ENCODE measurements at places on chromosomes 3 and 15.

DNA sequence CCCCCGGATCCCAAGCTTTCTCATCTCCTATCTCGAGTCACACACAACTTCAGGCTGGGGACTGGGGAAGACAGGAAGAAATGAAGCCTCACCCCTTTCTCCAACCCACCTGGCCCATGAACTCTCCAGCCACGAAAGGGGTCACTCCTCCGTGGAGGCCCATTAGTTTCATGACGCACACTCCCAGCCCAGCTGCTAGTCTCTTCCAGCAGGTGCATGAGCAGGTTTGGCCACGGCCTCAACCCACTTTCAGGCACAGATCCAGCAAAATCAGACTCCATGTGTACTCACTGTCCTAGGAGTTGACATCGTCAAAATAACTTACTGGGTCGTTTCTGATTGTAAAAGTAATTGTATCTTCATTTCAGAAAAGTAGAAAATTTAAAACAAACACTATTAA lies 76.6 kb downstream of the C3orf70 start:
- no peak for DNase-seq

GRCh38 chr3:15578289-15578867 lies 23.0 kb downstream of the HACL1 start:
- DNase-seq, result no peak

DNA sequence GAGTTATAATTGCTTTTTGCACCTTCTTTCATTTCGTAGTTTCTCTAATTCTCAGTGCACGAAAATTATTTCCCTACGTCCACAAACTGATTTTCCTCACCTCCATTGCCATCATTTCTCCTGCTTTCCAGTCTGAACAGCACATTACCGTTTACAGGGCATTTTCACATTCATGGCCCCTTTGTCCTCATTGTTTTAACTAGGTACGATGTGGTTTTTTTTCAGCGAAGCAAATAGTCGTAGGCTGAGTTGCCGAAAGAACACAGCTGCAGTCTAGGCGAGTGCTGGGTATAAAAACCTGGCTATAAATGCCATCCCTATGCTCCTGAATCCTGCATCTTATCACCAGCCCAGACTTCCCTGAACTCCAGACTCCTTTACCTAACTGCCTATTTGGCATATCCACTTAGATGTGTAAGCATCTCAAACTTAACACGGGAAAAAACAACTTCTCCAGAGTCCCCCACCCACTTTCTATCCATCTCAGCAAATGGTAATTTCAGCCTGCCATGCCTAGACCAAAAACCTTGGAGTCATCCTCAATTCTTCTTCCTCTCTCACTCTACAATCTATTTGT lies 691 bp upstream of the FSIP1 start:
- no peak for DNase-seq

- DNase-seq, result no peak
Measured at GRCh38 chr15:27675571-27675970, 423.5 kb downstream of the OCA2 start.

DNA sequence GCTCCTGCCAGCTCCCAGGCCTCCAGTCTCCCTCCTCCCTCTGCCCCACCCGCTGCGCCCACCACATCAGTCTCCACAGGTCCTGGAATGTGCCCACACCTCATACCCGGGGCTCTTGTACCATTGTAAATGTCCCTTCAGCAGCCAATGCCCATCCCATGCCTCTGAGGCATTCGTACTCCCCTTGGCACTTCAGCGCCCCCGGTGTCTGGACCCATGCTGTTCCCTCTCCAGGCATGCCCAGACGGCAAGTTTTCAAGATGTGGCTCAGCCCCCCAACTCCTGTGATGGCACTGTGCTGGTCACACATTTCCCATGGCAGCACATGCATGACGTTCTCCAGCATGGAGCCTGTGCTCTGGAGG lies 13.3 kb downstream of the PLXND1 start:
- no peak for DNase-seq

DNA sequence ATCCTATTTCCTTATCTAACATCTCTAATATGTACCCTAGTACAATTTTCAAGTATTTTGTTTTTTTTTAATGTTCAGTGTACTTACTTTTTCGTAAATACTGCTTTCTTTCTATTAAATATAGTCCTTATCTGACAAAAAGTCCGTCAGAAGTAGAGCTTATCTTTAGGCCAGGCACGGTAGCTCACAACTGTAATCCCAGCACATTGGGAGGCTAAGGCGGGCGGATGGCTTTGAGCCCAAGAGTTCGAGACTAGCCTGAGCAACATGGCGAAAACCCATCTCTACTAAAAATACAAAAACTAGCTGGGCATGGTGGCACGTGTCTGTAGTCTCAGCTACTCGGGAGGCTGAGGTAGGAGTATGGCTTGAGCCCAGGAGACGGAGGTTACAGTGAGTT lies 41.1 kb downstream of the USP3 start:
- DNase-seq, result no peak

DNA sequence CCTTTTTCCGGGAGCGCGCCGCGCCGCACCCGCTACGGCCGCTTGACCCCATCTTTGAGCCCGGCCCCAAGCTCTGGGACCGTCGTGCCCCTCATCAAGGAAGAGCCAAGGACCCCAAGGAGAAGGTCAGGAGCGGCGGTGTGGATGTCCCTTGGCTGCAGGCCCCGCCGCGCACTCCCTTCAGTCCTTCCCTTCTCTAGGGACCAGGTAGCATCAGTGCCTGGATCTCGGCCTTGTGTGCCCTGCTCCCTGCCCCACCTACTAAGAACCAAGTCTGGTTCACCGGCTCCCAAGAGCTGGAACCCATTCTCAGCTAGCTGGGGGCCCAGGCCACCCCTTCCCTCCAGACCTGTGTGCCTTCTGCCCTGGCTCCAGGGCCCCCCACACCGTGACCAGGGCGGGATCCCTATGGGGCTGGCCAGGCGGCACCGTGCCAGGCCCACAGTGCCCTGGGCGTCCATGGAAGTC lies 69.3 kb upstream of the CGNL1 start:
- DNase-seq, result no peak

DNA sequence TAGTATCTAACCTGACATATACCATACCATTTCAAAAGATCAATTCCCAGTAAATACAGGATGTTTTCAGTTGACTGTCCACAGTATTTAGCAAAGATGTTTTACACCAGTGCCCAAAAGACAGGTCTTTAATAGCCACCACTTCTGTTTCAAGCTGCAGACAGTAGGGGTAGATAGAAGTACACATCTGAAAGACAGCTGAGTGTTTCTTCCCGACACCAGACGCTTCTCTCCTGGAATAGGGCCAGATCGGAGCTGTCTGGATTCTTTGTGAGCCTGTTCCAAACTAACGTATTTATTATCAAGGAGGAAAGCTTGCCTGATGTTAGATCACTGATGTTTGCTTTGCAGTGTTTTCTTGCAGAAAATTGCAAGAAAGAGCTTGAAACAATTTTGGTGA lies 136.1 kb upstream of the RBMS3 start:
- no peak for DNase-seq

All from activated T-helper 1 cell treated with anti-CD3 and anti-CD28 coated beads, Interleukin-2, amount 50 U/mL, for 16 hours (primary cell).